ENCODE measurements at places on chromosomes 5 and 9. TPM values are rescaled to one million over a fixed set of nuclear protein-coding genes. Genes with fewer than 3 reads are reported as not detected.

The PDLIM4 gene
- 7.3 TPM for total RNA-seq

The CAPSL gene
- not detected for total RNA-seq

- H3K27ac ChIP-seq: no peak overlapping the region
- H3K4me3 ChIP-seq: no peak overlapping the region
- H3K27me3 ChIP-seq: no peaks in the 10 kb centered on the region
- H3K4me1 ChIP-seq: no peaks in the 10 kb centered on the region
- peaks cover 8% of the 10 kb centered on the region for H3K36me3 ChIP-seq
- no peak for DNase-seq
These were observed 100.2 kb upstream of the OTULINL start for GRCh38 chr5:14481349-14481748.

- peaks cover 23% of the 10 kb centered on the region for H3K4me1 ChIP-seq
- DNase-seq: peak; percentile 22
These were observed 19.3 kb upstream of the LECT2 start for GRCh38 chr5:135974021-135974600.

GRCh38 chr5:95794070-95794516 lies 28.4 kb downstream of the GLRX start:
- no peak for DNase-seq
- no peaks in the 10 kb centered on the region for H3K36me3 ChIP-seq
- peak overlapping the region; percentile 55 for H3K27ac ChIP-seq
- H3K27me3 ChIP-seq: no peaks in the 10 kb centered on the region
- H3K4me1 ChIP-seq: no peaks in the 10 kb centered on the region
- no peak overlapping the region for H3K4me3 ChIP-seq

The TPRN gene
- 27.6 TPM for total RNA-seq

All from hepatocyte (in vitro differentiated cells).